ENCODE measurements at places on chromosomes 2 and 18. TPM values are rescaled to one million over a fixed set of nuclear protein-coding genes. Genes with fewer than 3 reads are reported as not detected.

DNA sequence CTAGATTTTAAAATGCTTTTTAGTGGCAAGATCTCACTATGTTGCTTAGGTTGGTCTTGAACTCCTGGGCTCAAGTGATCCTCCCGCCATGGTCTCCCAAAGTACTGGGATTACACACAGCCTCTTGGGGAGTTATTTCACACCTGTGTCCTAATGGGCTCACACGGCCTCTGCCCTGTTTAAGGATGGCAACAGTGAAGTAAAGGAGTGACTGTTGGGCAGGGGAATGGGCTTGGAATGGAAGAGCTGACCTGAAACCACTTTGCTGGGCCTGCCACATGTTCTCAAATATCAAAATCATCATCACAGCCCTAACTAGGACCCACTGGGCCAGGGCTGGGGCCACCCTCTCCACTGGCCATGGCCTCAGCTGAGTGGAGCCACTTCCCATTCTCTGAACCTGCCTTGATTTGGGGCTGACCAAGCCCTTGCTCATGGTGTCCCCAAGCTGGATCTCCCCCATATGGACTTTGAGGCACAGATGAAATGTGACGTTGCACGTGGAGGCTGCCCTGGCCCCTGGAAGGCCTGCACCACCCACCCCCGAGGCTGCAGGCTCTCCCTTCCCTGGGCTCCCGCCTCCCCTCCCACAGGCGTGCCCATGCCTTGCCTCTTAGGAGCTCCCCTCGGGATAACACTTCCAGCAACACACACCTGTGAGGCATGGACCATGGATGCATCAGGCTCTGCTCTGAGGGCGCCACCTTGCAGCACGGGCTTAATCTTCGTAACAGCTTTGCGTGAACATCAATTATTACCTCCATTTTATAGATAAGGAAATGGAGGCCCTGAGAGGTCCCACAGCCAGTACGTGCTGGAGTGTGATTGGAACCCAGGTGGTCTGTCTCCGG lies 71.8 kb upstream of the SMAD7 start:
- DNase-seq = peak; percentile 20

DNA sequence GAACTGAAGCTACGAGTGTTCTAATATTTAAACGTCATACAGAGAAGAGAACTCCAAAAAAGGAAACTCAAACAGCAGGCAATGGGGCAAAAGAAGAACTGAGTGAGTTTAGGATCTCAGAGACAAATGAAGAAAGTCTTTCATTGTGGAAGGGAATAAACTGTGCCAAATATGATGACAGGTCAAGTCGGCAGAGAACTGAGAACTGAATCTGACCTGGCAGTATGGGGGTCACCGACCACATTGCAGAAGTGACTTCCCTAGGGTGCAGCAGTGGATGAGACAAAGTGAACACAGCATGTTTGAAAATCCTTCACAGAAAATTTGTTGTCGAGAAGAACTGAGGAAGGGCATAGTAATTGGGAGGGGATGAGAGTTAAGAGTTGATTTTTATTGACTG lies 55.9 kb downstream of the TTC21B start:
- no peak for DNase-seq

- peak; percentile 68 for DNase-seq
Observed at GRCh38 chr2:26740890-26741302, 23.2 kb upstream of the SLC35F6 start.

SULT1C3 gene
- total RNA-seq = not detected

ITGB6 gene
- total RNA-seq = not detected

CPLX4 gene
- not detected for total RNA-seq

CCDC138 gene
- total RNA-seq = 13.6 TPM

RAB6D gene
- not detected for total RNA-seq

Measured in H7 (cell line).